Activated T-cell treated with anti-CD3 and anti-CD28 coated beads, Interleukin-2, amount 50 U/mL, for 1 hour (primary cell): ENCODE measurements at places on chromosomes 16 and 17.

- DNase-seq, result no peak
These were observed 70.0 kb upstream of the PMFBP1 start for GRCh38 chr16:72241930-72242329.

GRCh38 chr16:66304961-66305360, 61.5 kb upstream of the CDH5 start:
- DNase-seq, result no peak

- DNase-seq, result no peak
These were observed 13.5 kb downstream of the SLC46A1 start for GRCh38 chr17:28392491-28392890.

GRCh38 chr17:74170924-74171323, 32.6 kb upstream of the RPL38 start:
- DNase-seq, result no peak
